OCI-LY7 (cell line): ENCODE measurements at places on chromosomes 5 and 9. TPM values are rescaled to one million over a fixed set of nuclear protein-coding genes. Genes with fewer than 3 reads are reported as not detected.

DNA sequence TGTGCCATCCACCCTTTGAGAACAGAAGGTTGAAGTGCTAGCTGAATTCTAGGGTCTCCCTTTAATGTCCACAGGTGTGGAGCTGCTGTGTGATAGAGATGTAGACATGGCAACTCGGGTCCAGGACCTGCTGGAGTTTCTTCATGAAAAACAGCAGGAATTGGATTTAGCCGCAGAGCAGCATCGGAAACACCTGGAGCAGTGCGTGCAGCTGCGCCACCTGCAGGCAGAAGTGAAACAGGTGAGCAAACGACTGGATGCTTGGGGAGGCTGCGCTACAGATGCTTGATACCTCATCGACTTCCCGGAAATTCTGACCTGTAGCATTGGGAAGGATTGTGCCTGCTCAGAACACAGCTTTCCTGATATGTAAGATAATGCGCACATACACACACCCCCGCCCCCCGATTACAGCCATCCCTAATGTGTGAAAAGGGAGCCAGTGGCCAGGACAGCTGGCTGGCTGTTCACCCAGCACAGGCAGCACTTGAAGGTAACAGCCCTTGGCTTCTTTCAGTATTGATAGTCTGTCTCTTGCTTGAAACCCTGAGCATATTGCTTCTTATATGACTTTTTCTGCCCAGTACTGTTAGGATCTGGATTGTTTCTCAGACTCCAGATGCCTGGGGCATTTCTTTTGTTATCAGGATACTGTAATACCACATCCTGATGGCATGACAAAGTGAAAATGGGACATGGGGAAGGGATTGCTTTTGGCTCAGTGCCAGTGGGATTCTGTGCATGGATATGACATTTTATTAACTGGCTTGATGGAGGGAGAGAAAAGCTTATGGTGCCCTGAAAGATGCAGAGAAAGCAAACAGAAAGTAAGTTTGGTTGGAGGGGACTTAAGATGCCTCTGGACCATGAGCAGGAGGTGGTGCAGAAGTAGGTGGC is 216.8 kb upstream of the OTULINL start:
- DNase-seq, result peak; percentile 60

- DNase-seq, result no peak
Observed at GRCh38 chr5:25150819-25151218, 506.0 kb upstream of the CDH10 start.

DNA sequence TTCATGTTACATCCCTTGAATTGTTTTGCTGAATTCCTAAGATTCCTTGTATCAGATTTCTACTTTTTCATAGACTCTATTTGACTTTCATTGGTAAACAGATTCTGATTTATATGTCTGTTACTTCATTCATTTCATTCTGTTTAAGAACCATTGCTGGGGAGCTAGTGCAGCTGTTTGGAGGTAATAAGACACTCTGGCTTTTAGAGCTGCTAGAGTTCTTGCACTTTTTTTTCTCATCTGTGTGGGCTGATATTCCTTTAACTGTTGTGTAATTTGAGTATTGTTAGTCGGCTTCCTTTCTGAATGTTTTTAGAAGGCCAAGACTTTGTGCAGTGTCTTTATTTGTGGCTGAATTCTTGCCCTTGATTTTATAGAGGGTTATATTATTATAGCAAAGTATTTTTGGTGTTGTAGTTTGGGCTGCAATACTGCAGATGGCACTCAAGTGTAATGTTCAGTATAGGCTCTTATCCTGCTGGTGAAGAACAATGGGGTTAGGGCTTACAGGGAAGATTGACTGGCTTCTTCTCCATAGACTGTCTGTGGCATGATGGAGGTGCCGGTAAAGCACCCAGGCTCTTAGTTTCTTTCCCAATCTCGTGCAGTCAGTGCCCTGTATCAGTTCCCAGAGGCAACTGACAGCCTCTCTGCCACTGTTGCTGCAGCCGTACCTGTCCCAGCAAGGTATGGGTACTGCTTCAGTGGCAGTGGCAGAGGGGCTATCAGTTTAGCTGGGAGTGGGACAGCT is 162.2 kb downstream of the OXCT1 start:
- DNase-seq, result peak; percentile 7

Gene BTNL8
- total RNA-seq, result not detected in 2 replicates

DNA sequence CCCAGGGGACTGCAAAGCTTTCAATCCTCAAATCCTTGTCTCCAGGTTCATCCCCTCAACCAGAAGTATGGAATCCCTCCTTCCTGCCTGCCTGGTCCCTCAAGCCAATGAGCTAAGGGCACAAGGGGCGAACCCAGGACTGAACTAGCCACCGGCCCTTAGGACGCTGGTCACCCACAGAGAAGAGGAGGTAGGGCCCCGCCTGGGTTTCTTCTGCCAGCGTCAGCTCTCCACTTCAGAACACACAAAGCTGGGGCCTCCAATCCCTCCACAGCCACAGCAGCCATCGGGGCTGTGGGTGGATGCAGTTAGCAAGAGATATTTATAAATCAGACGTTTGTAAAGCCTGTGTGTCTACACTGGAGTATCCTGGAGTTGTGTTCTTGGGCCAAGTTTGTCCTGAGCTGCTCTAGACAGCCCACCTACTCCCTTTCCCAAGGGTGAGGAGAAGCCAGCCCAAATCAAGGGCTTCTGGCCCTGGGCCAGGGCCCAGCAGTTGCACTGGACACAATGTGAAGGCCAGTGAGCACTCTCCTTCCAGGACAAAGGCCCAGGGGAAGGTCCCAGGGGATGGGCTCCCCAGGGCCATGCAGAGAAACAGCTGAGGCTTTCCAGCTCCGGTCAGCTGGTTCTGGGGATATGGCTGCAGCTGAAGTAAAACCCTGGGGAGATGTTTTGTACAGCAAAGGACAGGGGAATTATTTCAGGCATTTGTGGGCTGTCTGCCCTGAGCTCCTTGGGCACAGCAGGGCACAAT is 18.9 kb downstream of the AMBP start:
- DNase-seq, result no peak

- DNase-seq, result peak; percentile 73
Observed at GRCh38 chr5:36073595-36074216, 7.0 kb upstream of the UGT3A2 start.

Gene NMUR2
- not detected in 2 replicates for total RNA-seq

Gene PCDHA13
- total RNA-seq, result not detected in 2 replicates

Gene FGD3
- total RNA-seq, result 22.9 and 28.1 TPM in 2 replicates

Gene PPP6C
- total RNA-seq, result 51.9 and 55.1 TPM in 2 replicates

Gene ROR2
- total RNA-seq, result 0.10 and 0.17 TPM in 2 replicates

Gene TNFSF8
- 50.3 and 53.1 TPM in 2 replicates for total RNA-seq

Gene PIK3R1
- 43.4 and 45.6 TPM in 2 replicates for total RNA-seq

Gene IFNW1
- total RNA-seq, result not detected in 2 replicates

Gene RNF183
- total RNA-seq, result not detected in 2 replicates

Gene PDLIM4
- total RNA-seq, result not detected in 2 replicates

Gene HK3
- not detected in 2 replicates for total RNA-seq

Gene LCN10
- total RNA-seq, result not detected in 2 replicates

- DNase-seq, result no peak
Observed at GRCh38 chr5:89566340-89566739, 683.4 kb upstream of the MEF2C start.

Gene IL9
- not detected in 2 replicates for total RNA-seq

DNA sequence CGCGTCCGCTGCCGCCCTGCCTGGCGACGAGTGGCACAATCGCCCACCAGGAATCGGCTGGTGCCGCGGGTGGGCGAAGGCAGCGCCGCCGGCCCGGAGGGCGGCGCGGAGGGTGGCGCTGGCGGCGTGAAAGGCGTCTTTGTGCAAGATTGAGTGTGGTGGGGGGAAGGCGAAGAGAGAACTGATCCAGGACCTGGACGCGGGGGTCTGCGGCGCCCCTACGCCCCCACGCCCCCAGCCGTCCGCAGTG is 4.6 kb upstream of the RGMB start:
- no peak for DNase-seq

Gene FREM1
- total RNA-seq, result not detected in 2 replicates

Gene NRG2
- not detected in 2 replicates for total RNA-seq

- no peak for DNase-seq
Observed at GRCh38 chr9:120970244-120970643, 43.6 kb upstream of the TRAF1 start.

Gene RRAGA
- 40.8 and 43.0 TPM in 2 replicates for total RNA-seq

Gene PCDHB13
- total RNA-seq, result not detected in 2 replicates

GRCh38 chr9:2169035-2169434 is 153.9 kb downstream of the SMARCA2 start:
- DNase-seq, result no peak

Gene ABITRAM
- 13.6 and 14.6 TPM in 2 replicates for total RNA-seq

Gene MAST4
- 17.1 and 21.9 TPM in 2 replicates for total RNA-seq

Gene RASEF
- total RNA-seq, result not detected in 2 replicates

GRCh38 chr5:109163336-109163735 is 246.4 kb downstream of the PJA2 start:
- no peak for DNase-seq

Gene PCDHGA1
- total RNA-seq, result 1.7 and 1.9 TPM in 2 replicates

GRCh38 chr9:132945186-132946130 is 1.0 kb upstream of the TSC1 start:
- DNase-seq, result no peak

- peak; percentile 44 for DNase-seq
Observed at GRCh38 chr9:120935383-120935857, 8.8 kb upstream of the TRAF1 start.

GRCh38 chr5:6686915-6687409 is 26.3 kb upstream of the TENT4A start:
- no peak for DNase-seq

DNA sequence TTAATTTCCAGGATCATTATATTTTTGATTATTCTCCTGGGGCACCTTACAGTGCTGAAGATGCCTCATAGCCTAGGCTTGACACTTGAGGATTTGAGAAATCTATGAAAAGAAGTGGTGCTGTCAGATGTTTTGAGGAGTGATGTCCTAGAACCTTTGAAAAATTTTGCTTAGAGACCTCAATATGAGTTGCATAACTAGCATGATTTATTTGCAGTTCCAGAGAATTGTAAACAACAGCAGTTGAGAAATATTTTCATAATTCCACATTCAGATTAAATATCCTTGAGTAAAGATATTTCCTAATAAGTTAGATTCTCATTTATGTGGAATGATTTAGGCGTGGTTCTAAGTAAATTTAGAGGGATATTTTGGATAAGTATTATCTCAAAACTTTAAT is 225.8 kb downstream of the ADAMTSL1 start:
- no peak for DNase-seq

- DNase-seq, result no peak
Observed at GRCh38 chr5:9851458-9851857, 221.3 kb upstream of the TAS2R1 start.

Gene PDGFRB
- total RNA-seq, result 0.23 TPM in 1 of 2 replicates, not detected in the other

- DNase-seq, result peak; percentile 52
Observed at GRCh38 chr9:72592502-72593403, 71.3 kb downstream of the TMC1 start.

Gene SH3RF2
- not detected in 2 replicates for total RNA-seq

- DNase-seq, result no peak
Observed at GRCh38 chr5:107553117-107553555, 117.6 kb downstream of the EFNA5 start.

DNA sequence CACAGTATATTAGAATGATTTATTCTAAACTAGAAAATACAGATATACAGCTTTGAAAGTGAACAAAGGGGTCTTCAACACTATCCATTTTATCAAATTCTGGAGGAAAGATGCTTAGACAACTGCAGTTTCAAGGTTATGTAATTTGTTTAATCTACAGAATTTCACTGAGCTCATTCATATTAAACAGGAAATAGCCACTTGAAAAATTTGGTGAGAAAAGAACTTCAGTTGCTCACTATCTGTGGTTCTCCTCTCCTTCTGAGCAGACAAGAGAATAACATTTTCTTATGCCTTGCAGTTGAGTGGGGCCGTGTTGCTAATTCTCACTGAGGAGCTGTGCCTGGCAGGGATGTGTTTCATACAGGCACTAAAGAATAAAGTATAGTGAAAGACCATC is 1428.2 kb downstream of the CDH12 start:
- DNase-seq, result no peak

DNA sequence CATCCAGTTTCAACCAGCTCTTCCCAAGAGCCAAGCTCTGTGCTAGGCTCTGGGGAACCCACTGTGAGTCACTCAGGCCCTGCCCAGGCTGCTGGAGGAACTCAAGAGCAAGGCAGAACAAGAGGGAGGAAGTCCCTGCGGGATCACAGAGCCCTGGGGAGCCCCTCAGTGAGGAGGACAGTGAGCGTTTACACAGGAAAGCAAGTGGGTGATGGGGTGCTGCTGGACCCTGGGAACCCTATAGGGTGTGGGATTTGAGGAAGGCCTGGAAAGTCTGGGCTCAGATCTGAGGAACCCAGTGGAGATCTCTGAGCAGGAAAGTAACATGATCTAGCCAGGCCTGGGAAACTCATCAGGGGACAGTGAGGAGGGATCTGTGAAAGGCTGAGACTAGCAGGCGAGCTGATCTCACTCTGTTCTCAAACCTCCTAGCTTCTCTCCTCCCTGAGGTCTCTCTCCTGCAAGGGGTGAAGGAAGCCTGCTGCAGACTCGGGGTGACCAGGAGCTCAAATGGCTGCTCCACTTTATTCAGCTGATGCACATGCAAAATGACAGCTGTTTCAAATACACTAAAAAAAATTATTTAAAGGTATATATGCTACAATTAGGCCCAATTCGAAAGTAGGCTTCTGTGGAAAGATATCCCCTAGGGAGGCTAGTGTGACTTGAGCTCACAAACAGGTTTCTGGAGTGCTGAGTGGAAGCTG is 70.0 kb downstream of the SHB start:
- DNase-seq, result no peak

GRCh38 chr5:78536661-78537196 is 111.8 kb downstream of the LHFPL2 start:
- no peak for DNase-seq

Gene NUTM2G
- not detected in 2 replicates for total RNA-seq

GRCh38 chr9:101184813-101185278 is 156.3 kb downstream of the PLPPR1 start:
- DNase-seq, result no peak

DNA sequence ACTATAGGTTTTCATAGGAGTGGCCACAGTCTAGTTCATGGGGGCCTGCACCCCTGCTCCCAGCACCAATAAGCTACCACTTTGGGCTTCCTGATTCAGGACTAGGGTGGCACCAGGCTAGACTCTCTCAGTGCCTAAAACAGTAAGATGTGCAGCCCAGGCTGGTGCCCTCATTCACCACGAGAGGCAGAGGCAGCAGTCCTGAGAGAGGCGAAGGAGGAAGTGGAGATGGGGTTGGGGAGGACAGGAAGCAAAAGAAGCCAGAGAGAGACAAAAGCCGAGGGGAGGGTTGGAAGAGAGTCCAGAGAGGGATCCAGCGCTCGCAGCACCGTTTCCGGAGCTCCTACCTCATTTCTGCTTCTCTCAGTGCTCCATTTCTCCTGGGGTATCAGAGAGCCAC is 180.9 kb downstream of the MED10 start:
- DNase-seq, result peak; percentile 56

Gene ENTPD8
- not detected in 2 replicates for total RNA-seq

DNA sequence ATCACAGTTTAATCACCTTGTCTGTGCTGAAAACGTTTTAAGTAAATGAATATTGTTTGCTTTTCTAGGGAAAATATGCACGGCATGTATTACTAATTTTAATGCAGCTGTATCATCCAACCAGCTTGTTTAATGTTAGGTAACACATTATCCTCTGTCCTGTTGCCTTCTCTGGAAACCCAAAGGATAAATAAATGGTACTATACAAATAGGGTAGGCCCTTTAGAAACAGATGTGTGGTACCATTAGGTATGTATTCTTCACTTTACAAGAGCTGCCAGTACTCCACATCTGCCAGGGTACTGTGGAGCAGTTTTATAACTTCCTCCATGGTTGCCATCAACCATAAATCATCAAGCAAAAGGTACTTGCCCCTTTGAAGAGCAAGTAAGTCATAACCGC is 42.9 kb downstream of the FAF2 start:
- no peak for DNase-seq

Gene COL27A1
- total RNA-seq, result not detected in 2 replicates

- DNase-seq, result no peak
Observed at GRCh38 chr9:137228968-137229896, 1.5 kb upstream of the SLC34A3 start.

- DNase-seq, result no peak
Observed at GRCh38 chr9:113600871-113601614, 137.5 kb downstream of the RGS3 start.
